ENCODE measurements at places on chromosomes 13 and 19.

DNA sequence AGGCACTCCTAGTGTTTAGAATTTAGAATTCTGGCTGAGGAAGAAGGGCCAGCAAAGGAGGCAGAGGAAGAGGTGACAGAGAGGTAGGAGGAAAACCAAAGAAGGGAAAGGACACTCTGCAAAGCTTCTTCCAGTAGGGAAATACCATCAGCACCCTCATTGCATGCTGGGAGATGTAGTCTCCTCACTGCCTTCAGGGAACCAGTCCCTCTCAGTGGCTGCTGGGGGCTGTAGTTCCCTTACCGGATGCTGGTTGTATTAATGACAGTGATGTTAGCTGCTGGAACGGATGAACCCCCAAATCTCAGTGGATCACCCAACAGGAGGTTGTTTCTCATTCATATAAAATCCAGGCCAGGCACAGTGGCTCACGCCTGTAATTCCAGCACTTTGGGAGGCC, 10.1 kb downstream of the GRIN2D start:
- no peak for DNase-seq

- no peak for DNase-seq
These were observed 7.3 kb upstream of the STRN4 start for GRCh38 chr19:46753420-46754155.

DNA sequence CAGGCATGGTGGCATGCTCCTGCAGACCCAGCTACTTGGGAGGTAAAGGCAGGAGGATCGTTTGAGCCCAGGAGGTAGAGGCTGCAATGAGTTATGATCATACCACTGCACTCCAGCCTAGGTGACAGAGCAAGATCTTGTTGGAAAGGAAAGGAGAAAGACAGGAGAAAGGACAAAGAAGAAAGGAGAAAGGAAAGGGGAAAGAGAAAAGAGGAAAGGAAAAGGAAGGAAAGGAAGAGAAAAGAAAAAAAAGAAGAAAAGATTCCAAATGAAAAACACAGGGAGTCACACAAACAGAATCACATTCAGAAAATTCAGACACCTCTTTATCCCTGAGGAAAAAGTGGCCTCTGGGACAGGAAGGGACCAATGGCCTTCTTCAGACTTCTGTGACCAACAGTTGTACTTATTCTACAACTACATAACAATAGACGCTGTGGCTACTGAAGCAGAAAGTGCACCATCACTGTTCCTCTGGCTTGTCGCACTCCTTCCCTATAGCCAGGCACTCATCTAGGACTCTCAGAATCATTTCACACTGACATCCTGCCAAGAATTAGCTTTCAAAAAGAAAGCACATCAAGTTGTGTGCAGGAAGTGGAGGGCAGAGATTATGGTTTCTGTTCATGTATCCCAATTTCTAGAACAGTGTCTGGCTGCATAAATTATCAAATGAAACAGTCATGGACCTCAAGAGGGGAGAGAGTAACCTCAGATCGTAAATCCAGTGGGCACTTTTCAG, 5.9 kb downstream of the MTMR6 start:
- no peak for DNase-seq

DNA sequence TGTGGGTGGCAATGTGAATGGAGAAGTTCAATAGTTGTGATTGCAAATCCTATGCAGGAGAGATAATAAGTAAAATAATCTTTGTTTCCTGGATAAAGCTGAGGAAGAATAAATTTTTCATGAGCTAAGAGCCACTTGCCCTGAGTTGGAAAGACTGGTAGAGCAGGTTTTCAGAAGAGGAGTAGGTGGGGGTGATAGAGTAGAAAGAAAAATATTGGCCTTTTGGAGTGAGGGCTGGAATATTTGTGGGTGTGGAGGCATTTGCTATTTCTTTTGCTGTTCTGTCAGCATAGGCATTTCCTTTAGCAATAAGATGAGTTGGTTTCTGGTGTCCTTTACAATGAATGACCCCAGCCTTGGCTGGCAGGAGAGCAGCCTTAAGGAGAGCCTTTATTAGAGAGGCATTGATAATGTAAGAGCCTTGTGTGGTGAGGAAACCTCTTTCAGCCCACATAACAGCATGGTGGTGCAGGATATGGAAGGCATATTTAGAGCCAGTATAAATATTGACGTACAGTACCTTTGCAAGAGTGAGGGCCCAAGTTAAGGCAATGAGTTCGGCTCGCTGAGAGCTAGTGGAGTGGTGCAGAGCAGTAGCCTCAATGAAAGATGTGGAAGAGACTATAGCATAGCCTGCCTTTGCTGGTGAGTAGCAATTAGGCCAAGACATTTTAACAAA, 11.6 kb upstream of the ZNF431 start:
- no peak for DNase-seq

GRCh38 chr13:91748416-91749089, 350.1 kb downstream of the GPC5 start:
- no peak for DNase-seq

GRCh38 chr13:20043207-20043925, 84.8 kb downstream of the ZMYM2 start:
- DNase-seq = no peak

DNA sequence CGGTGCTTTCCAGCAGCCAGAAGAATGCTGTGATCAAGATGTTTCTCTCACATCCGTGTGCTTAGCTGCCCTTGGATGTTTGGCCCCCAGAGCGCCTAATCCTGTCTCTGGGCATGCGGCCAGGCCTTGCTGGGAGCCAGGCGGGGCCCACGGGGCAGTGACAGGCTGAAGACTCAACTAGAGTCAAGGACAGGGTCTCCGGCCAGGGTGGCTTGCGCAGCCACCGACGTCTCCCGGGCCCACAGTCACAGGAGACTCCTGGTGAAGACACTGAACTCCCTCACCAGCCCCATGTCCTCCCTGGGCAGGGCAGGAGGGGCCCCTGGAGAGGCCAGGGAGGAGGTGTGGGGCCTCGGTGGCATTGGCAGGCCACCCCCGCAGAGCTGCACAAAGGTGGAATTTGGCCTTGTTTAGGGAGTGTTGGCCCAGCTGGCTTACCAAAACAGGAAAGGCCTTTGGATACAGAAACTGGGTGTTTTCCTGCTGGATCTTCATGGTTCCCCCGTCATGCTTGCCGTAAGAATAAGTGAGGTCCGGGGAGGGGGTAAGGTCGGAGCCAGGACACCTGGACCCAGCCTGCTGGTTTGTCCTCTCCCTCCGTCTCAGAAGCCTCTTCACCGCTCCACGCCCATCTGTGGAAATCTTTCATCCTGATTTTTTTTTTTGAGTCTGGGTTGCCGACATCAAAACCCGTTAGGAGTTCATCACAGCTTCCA, 10.0 kb upstream of the NDUFS7 start:
- DNase-seq = no peak

GRCh38 chr13:34430294-34430693, 511.8 kb upstream of the NBEA start:
- no peak for DNase-seq

- DNase-seq = no peak
These were observed 211.6 kb downstream of the SHISA2 start for GRCh38 chr13:25840261-25840660.

- no peak for DNase-seq
These were observed 16.9 kb downstream of the ERCC5 start for GRCh38 chr13:102862624-102863210.

DNA sequence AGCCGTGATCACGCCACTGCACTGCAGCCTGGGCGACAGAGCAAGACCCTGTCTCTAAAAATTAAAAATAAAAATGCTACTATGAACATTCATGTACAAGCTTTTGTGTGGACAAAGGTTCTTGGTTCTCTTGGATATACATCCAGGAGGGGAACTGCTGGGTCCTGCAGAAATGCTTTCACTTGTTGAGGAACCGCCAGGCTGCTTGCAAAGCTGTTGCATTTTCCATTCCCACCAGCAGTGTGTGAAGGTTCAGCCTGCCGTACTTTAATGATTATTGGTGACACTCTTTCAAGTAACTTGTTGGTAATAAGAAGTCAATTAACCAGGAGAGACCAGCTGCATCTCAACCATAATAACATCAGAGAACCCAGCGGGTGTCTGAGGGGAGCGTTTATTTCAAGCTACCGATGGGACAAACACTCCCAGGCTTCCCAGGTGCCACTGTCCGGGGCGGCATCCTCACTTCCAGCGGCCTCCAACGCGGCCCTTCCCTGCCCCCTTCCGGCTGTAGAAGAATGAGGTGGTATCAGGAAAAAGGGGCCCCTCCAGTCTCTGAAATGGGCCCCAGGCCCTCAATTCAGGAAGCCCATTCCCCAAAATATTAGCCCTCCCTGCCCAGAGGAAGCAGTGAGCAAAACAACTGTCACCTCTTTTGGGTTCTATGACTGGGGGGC, 15.2 kb upstream of the PPP1R12C start:
- DNase-seq = no peak

DNA sequence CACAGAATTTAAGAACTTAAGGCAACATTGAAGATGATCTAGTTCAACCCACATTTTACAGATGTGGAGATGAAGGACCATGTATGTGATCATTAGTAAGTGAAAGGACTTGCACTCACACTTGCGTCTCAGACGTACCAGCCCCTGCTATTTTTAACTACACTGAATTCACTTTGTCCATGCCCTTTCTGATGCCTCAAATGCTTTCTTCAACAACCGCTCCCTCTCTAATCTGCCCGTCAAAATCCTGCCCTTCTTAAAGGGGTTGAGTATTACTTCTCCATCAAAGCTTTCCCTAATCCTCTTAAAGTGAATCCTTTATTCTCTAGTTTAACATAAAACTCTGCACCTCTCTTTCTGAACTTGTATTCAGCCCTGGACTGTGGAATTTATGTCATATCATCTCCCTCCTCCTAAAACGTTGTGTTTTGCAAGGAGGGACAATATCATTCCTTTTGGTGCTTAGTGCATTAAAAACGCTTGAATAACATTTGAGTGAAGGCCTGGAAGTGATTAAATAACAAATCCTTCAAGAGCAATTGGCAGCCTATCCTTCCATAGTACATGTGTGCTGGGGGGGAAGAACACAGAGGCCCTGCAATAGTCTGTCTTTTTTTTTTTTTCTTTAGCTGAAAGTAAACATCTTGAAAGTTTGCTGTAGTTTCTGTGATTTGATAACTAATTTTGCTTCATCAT, 493.3 kb downstream of the LMO7 start:
- DNase-seq = no peak

GRCh38 chr13:109151255-109151654, 521.8 kb downstream of the MYO16 start:
- DNase-seq = no peak

- no peak for DNase-seq
These were observed 275.8 kb upstream of the SOX1 start for GRCh38 chr13:111791131-111791530.

DNA sequence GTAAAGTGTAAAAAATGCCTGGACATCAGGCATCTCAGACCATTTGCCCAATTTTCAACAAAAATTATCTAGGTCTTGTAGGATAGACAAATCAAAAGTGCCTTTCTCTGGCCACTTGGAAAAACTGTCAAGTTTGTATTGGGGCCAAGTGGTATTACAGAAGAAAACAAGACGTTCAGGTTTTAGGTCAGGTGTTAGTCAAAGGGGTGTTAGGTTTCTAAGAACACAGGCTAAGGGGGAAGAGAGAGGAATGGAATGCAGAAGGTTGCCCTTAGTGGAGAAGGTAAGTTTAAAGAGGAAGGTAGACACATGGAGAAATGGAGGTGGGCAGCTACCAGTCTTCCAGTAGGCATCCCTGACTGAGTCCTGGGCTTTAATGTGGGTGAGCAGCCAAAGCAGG, 19.9 kb upstream of the ZNF561 start:
- no peak for DNase-seq

DNA sequence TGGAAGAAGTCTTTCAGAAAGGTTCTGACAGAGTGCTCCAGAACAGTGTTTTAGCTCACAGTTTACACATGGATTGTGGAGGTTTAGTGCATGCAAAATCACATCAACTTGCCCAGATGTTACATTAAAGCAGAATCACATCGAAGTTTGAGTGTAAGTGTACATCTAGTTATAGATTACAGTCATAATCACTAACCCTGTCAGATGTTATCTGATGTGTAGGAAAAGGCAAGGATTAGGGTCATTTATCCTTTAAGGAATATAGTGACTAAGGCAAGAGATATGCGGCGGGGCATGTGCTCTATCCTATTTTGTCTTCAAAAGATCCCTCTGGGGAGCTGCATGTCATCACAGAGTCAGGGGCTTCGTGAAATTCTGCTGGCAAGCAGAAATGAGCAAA, 66.9 kb downstream of the CYSLTR2 start:
- DNase-seq = no peak

- no peak for DNase-seq
These were observed 4.7 kb upstream of the SLC17A7 start for GRCh38 chr19:49445997-49446396.

GRCh38 chr13:33270895-33271538, 14.5 kb downstream of the STARD13 start:
- DNase-seq = no peak

- no peak for DNase-seq
These were observed 113.0 kb downstream of the ATP11A start for GRCh38 chr13:112802802-112803195.

- DNase-seq = no peak
These were observed 3.6 kb upstream of the LIN7B start for GRCh38 chr19:49110567-49110966.
